PC-3 (cell line): ENCODE measurements at places on chromosomes 6 and 20.

DNA sequence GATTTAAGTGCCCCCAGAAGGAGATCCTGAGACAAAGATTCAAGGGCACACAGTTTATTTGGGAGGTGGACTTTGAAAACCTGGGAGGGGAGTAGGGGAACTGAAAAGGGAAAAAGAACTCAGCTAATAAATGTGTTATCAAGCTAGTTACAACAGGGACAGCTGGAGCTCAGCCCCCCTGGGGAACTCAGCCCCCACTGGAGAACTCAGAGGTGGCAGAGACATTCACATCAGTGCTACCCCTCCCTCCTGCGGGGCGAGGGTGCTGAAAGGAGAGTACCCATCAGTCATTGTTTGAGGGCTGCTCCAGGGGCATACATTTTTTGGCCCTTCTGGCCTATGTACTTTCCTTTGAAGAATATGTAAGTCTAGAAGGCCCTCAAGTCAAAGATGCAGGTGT is 101.4 kb downstream of the LRFN2 start:
- DNase-seq = no peak

GRCh38 chr20:5686384-5687105 is 63.7 kb upstream of the SHLD1 start:
- DNase-seq = no peak

GRCh38 chr6:52546192-52546591 is 30.7 kb downstream of the TRAM2 start:
- no peak for DNase-seq

- DNase-seq = no peak
Measured at GRCh38 chr6:16564436-16564835, 196.8 kb downstream of the ATXN1 start.

DNA sequence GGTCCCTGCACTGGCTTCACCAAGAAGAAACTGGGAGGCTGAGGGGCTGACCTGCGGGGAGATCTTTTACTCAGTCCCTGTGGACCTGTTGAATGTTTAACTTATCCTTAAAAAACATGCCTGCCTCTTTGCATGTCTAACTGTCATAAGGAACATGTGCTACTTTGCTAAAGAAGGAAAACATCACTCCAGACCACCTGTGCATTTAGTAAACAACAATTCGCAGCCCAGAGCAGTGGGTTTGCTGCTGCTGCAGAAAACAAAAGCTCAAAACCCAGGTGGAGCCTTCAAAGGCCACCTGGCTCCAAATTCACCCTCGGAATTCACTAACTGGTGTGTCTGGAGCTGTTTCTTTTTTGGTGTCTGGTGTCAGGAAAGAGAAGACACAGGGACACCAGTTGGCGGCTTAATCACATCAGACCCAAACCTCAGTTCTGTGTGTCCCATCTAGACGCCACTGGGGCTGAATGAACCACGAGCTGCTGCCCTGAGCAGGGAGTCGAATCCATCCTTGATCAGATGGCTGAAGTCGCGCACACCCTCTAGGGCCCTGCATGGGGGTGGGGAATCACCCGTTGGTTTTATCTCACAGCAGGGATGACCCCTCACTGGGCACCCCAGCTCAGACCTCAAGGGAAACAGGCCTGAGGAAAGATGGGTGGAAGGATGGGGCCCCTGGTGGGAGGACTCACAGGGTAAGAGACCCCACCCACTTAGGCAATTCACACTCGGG is 344.3 kb downstream of the PREX1 start:
- DNase-seq = no peak

DNA sequence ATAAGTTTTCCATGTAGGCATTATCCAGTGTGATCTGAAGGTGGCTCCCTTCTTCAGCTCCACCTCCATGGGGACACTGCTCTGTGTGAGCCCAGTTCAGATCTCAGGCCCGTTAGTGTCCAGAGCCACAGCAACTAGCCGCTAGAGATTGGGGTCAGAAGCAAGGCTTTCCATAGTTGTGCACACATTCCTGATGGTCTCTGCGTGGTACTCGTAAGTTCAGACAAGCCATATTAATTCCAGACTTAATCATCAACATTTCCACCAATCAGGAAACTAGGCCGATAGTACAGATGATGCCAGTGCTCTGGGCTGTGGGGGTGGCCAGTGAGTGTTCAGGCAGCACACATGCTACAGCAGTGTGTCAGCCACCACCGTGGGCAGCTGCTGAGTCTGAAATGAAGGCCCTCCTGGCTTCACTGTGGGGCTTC is 17.5 kb upstream of the SYNCRIP start:
- DNase-seq = peak; percentile 5

DNA sequence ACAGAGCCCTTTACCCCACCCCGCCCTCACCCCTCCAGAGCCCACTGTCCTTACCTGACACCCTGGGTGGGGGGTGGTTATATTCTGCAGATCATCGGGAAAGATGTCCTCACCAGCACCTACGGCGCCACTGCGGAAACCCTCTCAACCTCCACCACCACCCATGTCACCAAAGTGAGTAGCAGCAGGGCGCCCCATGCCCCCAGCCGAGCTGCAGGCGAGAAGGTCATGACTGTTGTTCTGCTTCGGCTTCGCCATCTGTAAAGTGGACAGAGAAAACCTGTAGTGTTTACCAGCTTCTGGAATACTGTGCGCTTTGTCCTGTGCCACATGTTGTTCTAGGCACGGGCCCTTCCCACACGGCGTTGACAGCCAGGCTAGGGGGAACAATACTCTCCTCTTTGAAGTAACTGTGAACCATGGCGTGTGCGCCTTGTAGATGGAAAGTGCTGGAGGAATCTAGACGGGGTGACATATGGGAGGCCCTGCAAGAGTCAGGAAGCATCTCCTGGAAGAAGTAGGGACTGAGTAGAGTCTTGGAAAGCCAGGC is 16.5 kb upstream of the AAR2 start:
- DNase-seq = no peak

- peak; percentile 9 for DNase-seq
Measured at GRCh38 chr6:82183642-82184282, 63.8 kb downstream of the IBTK start.

GRCh38 chr6:150692604-150693003 is 92.9 kb downstream of the PLEKHG1 start:
- DNase-seq = no peak

GRCh38 chr6:48613231-48613949 is 502.4 kb upstream of the PTCHD4 start:
- no peak for DNase-seq

DNA sequence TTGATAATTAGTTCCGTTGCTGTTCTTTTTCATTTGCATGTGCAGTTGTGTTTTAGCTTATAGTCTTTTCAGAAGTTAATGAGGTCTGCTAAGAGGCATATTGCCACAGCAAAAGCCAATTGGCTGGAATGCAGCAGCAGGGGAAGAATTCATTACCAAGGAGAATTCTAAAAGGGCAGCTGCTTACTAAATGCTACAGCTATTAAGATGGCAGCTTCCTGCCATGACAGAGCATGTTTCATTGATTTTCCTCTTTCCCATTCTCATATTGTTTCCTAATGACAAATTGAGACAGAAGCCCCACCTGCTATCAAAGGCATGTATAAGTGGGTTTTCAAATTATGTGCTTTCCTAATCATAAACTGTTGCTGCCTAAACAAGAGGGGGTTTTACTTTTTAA is 66.6 kb downstream of the CLVS2 start:
- no peak for DNase-seq
